ENCODE measurements at places on chromosomes 1 and 21. TPM values are rescaled to one million over a fixed set of nuclear protein-coding genes. Genes with fewer than 3 reads are reported as not detected.

DNA sequence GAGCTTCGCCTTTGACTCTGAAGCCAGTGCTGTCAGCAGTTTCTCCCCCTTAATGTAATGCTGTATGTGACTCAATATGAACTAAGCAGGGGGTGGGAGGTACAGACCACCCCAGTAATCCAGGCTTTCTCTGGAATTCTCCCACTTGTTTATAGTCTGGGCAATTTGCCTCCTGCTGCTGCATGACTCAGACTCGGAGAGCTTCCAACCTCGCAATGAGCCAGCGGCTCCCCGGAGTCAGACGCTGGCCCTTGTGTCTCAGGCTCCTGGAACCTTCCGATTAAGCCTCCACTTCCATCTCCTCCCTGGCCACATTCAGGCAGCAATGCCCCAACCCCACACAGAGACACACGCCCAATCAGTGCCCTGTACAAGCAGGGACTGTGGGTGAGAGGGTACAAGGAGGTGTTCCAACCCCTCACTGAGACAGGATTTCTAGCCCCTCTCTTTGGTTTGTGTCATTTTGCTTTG, 471.7 kb upstream of the VAMP3 start:
- DNase-seq = peak; percentile 65

DNA sequence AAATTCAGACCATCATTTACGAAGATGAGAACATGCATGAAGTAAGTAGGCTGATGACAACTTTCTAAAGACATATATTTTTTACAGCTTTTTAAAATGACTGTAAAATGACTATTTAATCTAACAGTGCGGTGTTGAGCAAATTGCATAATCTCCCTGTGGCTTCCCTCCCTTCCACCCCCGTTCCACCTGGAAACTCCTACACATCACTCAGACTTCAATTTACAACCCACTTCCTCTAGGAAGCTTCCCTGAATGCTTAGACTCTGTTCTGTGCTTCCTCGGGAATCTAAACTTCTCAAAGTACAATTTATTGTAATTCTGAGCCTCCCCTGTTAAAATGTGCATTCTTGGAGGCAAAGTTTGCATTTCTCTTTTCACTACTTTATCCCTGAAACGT, 354.9 kb downstream of the DPYD start:
- DNase-seq = no peak

GRCh38 chr21:41411449-41412089, 14.5 kb upstream of the MX1 start:
- DNase-seq = peak; percentile 15

- no peak for DNase-seq
Measured at GRCh38 chr1:55635856-55636255, 420.7 kb upstream of the USP24 start.

Gene RABIF
- 16.8 TPM for polyA plus RNA-seq

Gene CPTP
- polyA plus RNA-seq = 11.9 TPM

Gene GATAD2B
- polyA plus RNA-seq = 8.9 TPM
